ENCODE measurements at places on chromosomes 12 and 14. TPM values are rescaled to one million over a fixed set of nuclear protein-coding genes. Genes with fewer than 3 reads are reported as not detected.
A peak's percentile ranks its signal among the peaks of the same experiment; 100 is the strongest.

DNA sequence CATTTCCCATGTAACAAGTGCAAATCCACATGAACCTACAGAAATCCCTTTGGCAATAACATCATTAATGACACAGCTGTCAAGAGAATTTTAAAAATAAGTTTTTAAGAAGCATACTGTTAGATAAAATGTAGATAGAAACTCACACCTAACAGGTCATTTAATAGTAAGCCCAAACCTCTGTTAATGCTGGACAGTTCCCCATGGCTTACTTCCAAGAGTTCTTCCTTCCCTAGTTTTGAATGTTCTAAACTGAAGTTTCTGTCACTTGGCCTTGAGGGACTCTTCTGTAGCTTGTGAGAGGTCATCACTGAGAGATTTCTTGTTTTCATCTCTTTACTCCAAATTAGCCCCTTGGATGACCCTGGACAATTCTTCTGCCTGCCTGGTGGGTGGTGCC, 22.7 kb downstream of the OTX2 start:
- DNase-seq: no peak

DNA sequence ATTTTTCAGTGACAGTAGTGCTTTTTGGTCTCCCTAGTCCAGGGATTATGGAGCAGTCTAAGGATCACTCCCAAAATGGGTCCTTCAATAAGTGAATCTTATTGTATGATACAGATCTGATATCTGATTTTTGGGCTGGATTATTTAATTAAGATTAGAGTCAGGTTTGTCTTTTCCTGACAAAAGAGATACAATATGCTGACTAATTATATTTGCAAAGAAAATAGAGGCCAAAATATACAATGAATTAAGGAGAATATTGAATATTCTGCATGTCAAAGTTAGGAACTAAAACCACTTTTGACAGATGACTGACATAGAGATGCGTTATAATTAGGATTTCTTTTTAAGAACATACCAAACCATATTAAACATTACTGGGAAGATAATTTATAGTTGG, 175.2 kb downstream of the FOXG1 start:
- DNase-seq: no peak

DNA sequence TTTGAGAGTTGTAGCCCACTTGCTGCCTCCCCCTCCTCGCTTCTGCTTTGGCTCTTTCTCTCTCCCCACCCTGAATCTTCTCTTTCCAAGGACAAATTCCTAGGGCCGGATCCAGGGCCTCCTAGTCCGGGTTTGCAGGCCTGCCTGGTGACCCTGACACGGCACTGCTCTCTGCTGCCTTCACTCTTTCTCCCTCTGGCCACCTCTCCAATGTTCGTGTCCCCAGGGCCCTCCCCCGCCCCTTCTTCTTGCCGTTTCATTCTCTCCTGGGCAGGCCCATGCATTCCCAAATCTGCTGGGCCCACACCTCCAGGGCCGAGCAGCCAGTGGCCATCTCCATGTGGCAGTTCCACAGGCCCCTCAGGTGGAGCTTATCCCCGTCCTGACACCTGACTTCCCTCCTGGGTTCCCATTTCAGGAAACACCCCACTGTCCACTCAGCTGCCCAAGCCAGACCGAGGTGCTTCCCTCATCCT, 34.0 kb upstream of the CORO1C start:
- no peak for DNase-seq

- DNase-seq: no peak
Measured at GRCh38 chr12:97276661-97277429, 185.8 kb upstream of the RMST start.

DNA sequence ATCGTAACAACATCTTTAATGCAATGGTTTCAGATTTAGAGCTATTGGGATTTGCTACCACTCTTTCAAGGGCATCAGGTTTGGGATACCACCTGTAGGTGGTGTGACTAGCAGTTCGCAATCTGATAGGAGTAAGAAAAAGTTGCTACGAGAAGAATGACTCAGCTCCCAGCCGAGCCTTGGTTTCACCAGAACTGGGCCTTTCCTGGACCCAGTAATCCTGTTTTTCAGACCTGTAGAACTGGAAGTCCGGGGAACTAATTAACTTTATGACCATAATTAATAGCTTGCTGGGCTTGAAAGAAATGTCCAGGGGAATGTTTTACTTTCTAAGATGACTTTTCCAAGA, 770 bp downstream of the ABHD4 start:
- DNase-seq: peak; percentile 51

GRCh38 chr14:54186821-54187763, 209.7 kb upstream of the CDKN3 start:
- DNase-seq: no peak

GRCh38 chr12:104526751-104527150, 70.0 kb downstream of the CHST11 start:
- no peak for DNase-seq

DNA sequence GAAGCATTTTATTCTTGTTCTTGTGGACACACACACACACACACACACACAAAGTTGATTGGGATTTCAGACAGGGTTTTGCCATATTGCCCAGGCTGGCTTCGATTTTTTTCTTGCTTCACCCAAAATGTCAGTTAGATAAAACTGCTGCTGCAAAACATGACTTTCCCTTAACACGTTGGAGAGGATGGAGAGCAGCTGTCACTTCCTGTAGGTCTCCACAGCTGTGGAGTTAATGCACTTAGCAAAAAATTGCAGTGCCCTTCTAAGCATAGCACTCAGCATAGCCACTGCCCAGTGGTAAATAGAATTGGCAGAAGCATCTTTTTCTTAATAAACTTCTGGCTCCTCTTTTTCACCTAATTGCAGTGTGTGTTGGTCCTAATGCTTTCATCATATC, 54.5 kb downstream of the PDZRN4 start:
- DNase-seq: no peak

DNA sequence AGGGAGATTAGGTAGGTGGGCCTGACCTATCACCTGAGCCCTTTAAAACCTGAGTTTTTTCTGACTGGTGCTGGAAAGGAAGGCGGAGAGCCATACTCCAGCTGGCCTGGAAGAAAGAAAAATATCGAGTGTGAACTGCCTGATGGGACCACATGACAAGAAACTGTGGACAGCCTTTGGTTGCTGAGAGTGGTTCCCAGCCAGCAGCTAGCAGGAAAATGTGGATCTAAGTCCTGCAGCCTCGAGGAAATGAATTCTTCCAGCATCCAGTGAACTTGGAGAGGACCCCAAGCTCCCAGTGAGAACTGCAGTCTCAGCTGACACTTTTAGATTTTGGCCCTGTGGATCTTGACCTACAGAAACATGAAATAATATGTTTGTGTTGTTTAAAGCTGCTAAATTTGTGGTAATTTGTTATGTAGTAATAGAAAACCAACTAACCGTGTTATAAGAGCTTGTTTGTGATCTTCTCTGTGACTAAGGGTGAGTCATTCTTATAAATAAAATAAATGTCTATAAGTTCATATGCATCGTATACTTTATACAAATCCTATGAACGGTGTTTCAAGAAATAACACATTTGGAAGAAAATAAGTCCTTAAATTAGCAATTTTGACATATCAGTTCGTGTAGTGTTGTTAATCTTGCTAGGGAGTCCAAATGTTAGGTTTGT, 359.6 kb downstream of the BMP4 start:
- no peak for DNase-seq

Gene TMPRSS12
- total RNA-seq: not detected

Gene TSHR
- not detected for total RNA-seq

Gene GLIPR1L1
- not detected for total RNA-seq
